Activated gamma-delta T cell treated with Interleukin-2 at 50 U/mL for 16 hours (primary cell): ENCODE measurements at places on chromosomes 7 and 10.

DNA sequence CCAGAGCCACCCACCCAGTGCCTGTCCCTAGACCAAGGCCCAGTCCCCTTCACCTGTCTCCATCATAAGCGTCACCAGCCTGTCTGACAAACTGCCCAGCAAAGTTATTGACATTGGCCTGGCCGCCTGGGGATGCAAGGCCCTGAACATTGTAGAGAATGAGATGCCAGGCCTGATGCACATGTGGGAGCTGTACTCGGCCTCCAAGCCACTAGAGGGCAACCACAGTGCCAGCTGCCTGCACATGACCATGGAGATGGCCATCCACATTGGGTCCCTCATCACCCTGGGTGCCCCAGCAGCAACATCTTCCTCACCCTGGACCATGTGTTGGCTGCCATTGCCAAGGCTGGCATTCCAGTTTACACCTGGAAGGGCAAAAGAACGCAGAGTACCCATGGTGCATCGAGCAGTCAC, 63.7 kb upstream of the ANTXRL start:
- no peak for DNase-seq

GRCh38 chr7:18638594-18639452, 143.3 kb downstream of the HDAC9 start:
- no peak for DNase-seq

GRCh38 chr10:113454341-113455061, 98.4 kb upstream of the HABP2 start:
- DNase-seq: no peak

DNA sequence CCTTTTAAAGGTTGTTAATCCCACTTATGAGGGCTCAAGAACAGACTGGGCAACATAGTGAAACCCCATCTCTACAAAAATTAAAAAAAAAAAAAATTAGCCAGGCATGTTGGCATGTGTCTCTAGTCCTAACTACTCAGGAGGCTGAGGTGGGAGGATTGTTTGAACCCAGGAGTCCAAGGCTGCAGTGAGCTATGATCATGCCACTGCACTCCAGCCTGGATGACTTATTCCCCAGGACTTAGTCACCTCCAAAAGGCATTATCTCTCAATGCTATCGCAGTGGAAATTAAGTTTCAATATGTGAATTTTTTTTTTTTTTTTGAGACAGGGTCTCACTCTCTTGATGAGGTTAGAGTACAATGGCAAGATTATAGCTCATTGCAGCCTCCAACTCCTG, 61.2 kb upstream of the TRIM24 start:
- no peak for DNase-seq

GRCh38 chr7:31020161-31020560, 31.9 kb upstream of the ADCYAP1R1 start:
- no peak for DNase-seq

- DNase-seq: no peak
Measured at GRCh38 chr7:127940381-127941160, 90.7 kb downstream of the LRRC4 start.

DNA sequence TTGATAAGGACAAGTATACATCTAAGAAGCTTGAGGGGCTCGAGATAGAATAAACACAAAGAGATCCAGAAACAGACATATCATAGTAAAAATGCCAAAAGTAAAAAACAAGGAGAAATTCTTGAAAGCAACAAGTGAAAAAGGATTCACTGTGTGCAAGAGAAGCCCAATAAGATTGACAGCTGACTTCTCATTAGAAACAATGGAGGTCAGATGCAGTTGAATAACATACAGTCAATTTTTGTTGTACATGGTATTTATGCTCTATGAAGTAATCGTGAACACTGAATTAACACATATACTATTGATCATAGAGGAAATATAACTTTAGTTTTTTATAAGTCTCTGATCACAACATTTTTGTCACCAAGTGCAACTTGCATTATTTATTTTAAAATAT, 982.8 kb upstream of the SORCS1 start:
- no peak for DNase-seq

DNA sequence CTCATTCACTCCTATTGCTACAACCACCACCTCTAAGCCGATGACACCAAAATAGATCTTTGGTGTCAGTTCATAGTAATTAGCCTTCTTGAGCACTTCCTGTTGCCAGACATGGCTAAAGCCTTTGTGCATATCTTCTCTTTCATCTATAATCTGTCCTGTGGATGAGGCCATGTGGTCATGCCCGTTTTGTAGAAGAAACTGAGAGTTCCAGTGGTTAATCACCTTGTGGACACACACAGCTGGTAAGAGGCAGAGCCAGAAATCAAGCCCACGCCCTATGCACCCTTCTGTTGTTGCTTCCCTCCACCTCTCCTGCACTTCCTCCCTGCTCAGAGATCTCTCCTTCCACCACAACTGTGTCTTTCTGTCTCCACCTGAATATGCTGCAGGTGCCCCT, 285.1 kb upstream of the PFKP start:
- no peak for DNase-seq

- no peak for DNase-seq
Measured at GRCh38 chr10:62573929-62574328, 199.8 kb downstream of the ZNF365 start.

DNA sequence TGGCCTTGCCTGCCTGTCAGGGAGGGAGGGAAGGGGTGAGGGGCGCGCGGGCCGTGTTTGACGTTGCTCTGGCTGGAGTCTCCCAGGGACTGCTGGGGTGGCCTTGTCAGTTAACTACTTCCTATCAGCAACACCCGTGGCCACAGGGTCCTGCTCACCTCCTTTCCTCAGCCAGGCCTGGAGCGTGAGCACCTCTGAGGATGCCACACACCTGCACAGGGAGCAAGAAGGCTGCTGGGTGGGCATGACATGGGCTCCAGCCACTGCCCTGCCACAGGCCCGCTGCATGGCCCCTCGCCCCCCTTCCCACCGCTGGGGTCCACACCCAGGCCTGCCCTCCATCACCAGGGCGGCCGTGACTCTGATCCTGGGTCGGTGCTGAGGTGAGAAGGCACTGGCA, 212.4 kb downstream of the ELFN1 start:
- DNase-seq: no peak

DNA sequence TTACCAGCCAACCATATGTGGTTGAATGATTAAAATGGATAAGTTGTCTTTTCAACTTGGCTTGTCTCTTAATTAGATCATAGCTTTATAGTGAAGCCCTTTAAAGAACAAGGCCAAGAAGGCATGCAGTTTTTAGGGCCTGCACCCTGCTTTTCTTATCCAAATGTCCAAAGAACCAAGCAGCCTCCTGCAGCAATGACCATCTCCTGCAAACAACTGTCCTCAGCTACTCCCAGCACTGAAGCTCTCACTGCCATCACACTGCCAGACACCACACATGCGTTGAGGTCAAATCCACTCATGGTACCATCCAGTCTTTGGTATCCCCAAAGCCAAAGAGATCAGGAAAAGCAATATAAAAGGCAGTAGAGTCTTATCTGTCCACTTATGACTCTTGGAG, 210.3 kb downstream of the ACTR3B start:
- no peak for DNase-seq

- no peak for DNase-seq
Measured at GRCh38 chr7:144665689-144666381, 170.0 kb downstream of the TPK1 start.

DNA sequence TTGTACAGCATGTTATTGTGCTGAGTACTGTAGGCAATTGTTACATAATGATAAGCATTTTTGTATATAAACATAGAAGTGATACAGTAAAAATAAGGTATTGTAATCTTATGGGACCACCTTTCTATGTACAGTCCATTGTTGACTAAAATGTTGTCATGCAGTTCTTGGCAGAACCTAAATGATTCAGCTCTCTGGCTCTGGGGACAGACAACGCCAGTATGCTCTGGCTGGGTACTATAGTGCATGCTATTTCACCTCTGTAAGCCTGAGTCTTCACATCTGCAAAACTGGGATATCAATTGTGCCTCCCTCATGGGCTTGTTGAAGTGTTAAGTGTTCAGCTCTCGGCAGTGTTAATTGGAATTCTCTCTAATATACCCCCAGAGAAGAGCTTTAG, 674.3 kb downstream of the INHBA start:
- DNase-seq: no peak

DNA sequence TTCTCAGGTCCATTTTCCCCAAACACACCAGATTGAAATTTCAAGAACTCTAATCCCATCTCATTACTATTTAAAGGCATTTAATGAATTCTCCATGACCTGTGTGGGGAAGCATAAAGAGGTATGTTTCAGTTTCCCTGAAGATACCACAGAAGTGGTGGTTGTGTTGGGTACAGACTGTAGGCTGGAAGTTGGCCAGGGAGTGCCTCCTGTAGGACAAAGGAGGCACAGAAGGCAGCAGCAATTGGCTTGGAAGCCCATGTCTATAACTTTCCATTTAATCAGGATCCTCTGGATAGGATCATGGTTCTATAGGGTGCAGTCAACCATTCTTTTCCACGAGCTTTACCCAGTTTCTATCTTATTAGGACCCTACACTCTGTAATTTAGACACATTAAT, 8.6 kb upstream of the BET1 start:
- DNase-seq: no peak
